HCT116 (cell line): ENCODE measurements at places on chromosomes 5 and 9. TPM values are rescaled to one million over a fixed set of nuclear protein-coding genes. Genes with fewer than 3 reads are reported as not detected.

Gene TRPM6
- 0.44 TPM for total RNA-seq

Gene SMIM32
- total RNA-seq, result not detected

Gene PSD2
- total RNA-seq, result 0.79 TPM

GRCh38 chr9:117232281-117232680, 182.6 kb downstream of the ASTN2 start:
- H3K36me3 ChIP-seq, result no peaks in the 10 kb centered on the region
- H3K27me3 ChIP-seq, result no peaks in the 10 kb centered on the region
- DNase-seq, result no peak
- no peak overlapping the region for H3K27ac ChIP-seq
- no peak overlapping the region for H3K4me3 ChIP-seq

GRCh38 chr5:99724732-99725290, 796.0 kb upstream of the CHD1 start:
- no peak overlapping the region for H3K4me3 ChIP-seq
- no peaks in the 10 kb centered on the region for H3K36me3 ChIP-seq
- H3K27ac ChIP-seq, result no peak overlapping the region
- no peaks in the 10 kb centered on the region for H3K4me1 ChIP-seq
- H3K27me3 ChIP-seq, result no peaks in the 10 kb centered on the region

GRCh38 chr9:89750117-89750791, 145.4 kb downstream of the GADD45G start:
- H3K4me3 ChIP-seq, result no peak overlapping the region
- no peaks in the 10 kb centered on the region for H3K36me3 ChIP-seq
- no peaks in the 10 kb centered on the region for H3K4me1 ChIP-seq
- DNase-seq, result no peak
- no peak overlapping the region for H3K27ac ChIP-seq
